ENCODE measurements at places on chromosomes 4 and X.

- no peak for DNase-seq
Observed at GRCh38 chrX:49876750-49877149, 2.5 kb upstream of the USP27X start.

- no peak for DNase-seq
Observed at GRCh38 chrX:96576368-96576767, 108.3 kb upstream of the DIAPH2 start.

GRCh38 chrX:35040871-35041270, 98.3 kb downstream of the FAM47B start:
- DNase-seq = no peak

GRCh38 chrX:42237956-42238355, 314.6 kb upstream of the CASK start:
- DNase-seq = no peak

DNA sequence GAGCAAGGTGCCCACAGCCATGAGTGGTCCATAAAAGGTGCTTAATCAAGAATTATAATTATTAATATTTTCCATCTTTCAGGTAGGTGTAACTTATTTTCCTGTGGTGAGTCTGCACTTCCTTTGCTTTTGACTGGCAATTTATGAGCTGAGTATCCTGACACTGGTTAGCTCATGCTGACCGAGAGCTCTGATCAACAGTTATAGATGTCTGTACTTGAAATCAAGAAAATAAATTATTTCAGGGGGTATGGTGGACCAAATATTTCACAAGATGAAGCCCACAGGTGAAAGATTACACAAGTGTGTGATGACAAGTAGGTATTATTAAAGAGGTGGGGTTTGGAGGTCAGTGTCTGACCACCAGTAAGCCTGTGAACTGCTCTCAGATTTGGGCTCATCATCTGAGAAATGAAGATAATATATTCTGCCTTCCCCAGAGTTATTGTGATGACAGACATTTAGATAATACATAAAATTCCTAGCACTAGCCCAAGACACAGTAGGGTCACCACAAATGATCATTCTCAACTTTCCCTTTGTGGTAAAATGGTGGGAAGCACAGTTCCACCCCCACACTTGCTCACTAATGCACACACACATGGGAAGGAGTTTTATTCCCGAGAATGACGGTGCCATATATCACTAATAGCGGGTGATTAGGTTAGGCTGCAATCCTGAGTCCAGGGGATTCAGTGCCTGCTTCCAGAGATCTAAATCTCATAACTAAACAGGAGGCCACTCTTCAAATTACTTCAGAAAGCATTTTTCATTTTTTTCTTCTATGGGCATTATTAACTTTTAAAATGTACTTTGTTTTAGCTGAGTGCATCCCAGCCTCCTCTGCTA, 34.0 kb upstream of the PACRGL start:
- no peak for DNase-seq

DNA sequence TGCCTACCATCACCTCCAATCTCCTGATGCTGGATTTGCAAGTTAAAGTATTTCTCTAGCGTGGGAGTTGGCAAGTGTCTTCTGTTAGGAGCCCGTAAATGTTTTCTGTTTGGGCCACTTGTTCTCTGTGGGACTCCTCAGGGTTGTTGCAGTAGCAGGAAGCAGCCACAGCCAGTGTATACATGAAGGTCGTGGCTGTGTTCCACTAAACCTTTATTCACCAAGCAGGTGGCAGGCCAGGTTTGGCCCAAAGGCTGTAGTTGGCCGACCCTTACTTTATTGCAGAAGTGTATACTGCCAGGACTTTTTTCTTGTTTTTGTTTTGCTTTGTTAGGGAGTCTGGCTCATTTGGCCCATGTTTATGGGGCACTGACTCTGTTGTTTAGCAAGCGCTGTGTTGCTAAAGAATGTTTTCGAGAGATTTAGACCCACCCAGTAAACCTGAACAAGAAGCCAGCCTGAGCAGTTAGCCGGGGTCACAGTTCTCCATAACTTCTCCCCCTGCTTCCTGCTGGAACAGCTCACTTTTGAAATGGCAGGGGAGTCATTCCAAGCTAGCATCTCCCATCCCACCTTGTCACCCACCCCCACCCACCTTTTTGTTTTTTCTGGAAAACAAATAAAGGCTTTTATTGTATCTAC, 58.8 kb downstream of the SHROOM2 start:
- DNase-seq = no peak

DNA sequence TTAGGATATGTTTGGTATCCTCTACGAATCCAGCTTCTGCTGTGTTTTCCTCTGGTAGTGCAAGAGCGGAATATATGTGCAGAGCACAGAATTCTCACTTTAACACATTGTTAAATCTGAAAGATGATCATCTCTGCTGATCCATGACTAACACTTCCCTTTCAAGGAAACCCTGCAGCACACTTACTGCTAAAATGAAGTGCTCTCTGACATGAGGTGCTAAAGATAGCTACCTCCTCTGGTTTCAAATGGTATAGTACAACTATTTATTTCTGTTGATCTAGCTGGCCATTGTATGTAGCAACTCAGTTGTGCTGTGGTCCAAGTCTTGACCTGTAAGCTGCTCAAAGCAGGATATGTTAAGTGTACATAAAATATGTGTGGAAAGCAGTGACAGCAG, 162.4 kb upstream of the FMR1 start:
- DNase-seq = no peak

- no peak for DNase-seq
Observed at GRCh38 chr4:61210186-61210939, 10.2 kb downstream of the ADGRL3 start.

- DNase-seq = no peak
Observed at GRCh38 chr4:21890231-21890630, 58.3 kb downstream of the KCNIP4 start.

DNA sequence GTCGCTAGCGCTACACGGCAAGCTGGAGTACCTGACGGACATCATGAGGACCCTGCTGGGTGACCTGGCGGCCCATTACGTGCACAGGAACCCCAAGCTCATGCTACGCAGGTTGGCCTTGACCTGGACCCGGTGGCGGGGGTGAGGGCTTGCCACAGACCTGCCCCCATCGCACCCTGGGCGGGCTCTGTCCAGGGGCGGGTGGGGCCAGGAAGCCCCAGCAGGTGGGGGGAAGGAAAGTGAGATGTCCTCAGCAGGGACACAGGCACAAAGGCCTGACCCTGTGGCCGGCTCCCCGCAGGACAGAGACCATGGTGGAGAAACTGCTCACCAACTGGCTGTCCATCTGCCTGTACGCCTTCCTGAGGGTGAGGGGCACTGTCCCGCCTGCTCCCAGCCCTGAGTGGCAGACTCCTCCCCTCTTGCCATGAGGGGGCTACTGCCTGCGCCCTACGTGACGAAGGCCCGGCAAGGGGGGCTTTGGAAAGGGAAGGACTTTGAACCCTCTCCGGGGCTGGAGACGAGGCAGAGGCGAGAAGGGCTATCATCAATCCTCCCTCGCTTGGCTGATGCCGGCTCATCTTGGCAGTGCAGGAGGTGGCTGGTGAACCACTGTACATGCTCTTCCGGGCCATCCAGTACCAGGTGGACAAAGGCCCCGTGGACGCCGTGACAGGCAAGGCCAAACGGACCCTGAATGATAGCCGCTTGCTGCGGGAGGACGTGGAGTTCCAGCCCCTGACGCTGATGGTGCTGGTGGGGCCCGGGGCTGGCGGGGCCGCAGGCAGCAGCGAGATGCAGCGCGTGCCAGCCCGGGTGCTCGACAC, 5.3 kb upstream of the SRPK3 start:
- DNase-seq = no peak
